ENCODE measurements at places on chromosomes 2 and 18.

GRCh38 chr18:5503740-5504139 is 40.1 kb downstream of the EPB41L3 start:
- no peak for DNase-seq

DNA sequence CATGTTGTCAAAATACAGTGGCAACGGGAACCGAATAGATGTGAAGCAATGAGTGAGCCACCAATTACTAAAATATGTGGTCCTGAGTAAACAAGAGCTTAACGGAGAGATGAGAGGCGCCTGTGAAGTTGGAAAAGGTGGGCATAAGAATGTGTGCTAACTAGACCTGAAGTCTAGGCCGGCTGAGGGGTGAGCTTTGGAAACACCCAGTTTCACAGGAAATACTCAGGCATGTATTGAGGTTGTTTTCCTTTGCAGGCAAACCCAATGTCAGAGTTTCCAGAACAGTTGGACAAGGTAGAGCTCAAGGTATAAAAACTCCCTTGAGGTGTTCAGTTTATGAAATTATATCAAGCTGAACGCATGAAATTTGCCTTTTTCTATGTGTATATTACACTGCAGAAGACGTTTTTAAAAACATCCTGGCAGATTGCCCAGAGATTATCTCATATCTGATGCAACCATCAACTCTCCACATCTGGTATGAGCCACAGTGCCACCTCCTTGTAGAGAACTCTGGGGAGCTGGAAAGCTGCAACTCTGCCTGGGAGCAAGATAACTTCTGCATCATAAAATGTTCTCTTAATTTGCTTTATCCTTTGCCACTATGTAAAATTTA is 3.9 kb upstream of the WDSUB1 start:
- no peak for DNase-seq

DNA sequence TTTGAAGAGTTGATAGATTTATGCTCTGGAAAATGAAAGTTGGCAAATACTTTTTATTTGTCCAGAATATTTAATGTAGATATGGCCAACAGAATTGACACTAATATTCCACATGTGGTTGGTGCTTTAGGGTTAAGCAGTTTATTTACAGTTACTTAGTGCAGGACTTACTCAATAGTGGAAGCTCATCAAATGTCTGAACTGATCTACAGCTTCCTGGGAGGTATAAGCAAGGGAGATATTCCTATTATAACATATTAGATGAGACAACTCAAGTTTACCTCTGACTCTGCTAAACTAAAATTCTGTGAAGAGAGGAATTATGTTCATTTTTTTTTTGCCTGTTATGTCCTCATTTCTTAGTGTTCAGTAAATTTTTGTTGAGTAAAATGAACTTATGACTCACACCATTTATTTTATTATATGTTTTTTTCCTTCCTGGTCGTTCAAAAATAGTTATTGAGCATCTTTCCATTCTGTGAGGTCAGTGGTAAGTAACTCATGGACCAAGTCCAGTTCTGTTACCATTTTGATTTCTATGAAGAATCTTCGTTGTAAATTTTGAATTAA is 13.6 kb downstream of the ABI2 start:
- peak; percentile 32 for DNase-seq

- no peak for DNase-seq
Observed at GRCh38 chr2:41924024-41924423, 123.8 kb upstream of the PKDCC start.

DNA sequence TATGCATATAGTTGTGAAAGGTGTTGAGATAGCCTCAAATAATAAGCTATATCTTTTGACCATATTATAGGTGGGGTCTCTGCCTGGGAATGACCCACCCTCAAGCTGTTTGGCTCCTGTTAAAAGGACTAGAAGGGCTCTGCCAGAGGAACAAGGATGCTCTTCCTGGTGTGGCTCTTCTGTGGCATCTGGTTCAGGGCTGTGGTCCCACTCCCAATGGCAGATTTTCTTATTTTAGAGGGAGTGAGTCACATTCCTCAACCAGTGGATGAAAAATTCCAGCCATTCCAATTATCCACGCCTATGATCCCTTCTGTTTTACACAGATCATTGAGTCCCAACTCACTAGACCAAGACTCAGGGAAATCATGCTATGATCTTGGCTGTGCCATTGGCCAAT is 119.9 kb downstream of the PARD3B start:
- DNase-seq, result peak; percentile 95

DNA sequence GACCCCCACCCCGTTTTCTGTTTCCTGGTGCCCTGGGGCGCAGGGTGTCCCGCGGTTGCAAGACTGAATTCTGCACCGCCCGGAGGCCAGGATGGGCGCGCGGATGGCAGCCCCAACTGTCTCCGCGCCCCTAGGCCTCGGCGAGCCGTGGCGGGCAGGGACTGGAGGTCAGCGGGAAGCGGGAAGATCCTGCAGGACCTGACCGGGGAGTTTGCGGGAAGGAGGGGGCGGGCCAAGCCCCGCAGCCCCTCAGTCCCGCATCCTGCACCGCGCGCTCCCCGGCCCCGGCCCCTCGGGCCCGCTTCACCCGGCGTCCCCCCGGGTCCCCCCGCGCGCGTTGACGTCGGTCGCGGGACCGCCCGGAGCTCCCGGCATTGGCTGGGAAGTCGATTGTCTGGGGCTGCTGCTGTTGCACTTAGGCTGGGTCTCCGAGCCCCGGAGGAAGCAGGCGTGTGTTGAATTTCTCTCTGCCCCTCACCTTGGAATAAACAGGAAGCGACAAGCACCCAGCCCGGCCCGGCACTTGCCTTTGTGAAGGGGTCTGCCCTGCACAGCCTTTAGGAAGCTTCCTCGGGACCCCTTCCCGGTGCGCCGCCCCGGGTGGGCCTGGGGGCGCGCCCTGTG is at the start of gene LDLRAD4:
Gene LDLRAD4, plus strand, starts transcription at position 393 of the 624 bp plus-strand sequence.
- DNase-seq, result no peak

GRCh38 chr18:49041435-49042245 is 90.9 kb upstream of the SMAD7 start:
- DNase-seq, result peak; percentile 54

DNA sequence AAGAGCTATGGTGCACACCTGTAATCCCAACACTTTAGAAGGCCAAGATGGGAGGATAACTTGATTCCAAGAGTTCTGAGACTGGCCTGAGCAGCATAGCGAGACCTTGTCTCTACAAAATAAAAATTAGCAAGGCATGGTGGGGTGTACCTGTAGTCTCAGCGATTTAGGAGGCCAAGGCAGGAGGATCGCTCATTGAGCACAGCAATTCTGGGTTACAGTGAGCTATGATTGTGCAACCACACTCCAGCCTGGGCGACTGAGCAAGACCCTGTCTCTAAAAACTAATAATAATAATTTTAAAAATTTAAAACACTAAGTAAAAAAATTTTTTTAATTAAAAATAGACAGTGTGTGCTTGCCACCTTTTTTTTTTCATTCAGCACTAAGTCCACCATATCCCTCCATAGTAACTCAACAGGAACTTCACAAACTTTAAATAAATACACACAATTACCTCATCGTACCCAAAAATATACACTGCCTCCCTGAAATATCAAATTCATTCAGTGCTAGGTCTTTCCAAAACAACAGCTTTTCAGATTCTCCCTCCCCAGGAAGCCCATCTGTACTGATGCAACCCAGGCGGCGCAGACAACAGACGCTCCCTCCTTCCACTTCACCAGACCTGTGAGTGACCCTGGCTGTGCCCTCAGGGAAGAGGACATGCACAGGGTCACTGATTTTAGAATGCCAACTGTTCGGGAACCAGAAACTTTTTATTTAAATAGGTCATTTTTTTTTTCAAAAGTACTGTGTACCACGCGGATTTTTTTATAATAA is 29.6 kb downstream of the FAM168B start:
- no peak for DNase-seq

- peak; percentile 57 for DNase-seq
Observed at GRCh38 chr18:67665266-67665665, 148.7 kb upstream of the DSEL start.

DNA sequence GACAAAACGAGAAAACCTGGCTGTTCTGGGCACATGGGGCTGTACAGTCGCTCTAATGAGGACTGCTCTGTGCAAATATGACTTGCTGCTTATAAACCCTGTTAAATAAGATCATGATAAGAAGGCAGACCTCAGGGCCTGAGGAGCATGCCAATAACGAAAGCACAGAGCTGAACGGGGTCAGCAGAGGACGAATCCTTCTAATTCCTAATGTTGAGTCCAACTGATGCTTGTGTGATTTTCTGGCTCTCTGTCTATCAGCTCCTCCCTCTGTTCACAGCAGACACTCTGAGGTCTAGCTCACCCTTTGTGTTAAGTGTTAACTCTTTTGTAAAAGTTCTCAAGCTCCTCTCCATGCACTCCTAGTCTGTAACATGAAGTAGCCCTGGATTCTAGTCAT is 167.2 kb upstream of the REV1 start:
- DNase-seq, result no peak

- no peak for DNase-seq
Observed at GRCh38 chr2:212939777-212940531, 211.5 kb downstream of the IKZF2 start.

DNA sequence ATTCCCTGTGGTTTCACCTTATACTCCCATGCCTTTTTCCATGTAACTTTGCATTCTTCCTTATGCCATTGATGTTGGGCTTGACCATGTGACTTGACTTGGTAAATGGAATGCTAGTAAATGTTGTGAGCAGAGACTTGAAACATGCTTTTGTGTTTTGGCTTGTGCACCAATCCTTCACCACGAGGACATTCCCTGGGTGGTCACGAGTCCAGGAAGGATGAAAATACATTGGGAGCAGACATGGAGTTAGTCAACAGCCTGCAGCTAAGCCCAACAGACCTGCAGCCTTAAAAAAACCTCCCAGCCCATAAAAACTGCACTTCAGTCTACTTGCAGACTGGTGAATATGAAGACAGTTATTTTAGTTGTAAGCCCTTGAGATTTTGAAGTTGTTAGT is 116.5 kb upstream of the SPATS2L start:
- DNase-seq, result no peak

GRCh38 chr2:235968155-235968554 is 200.0 kb downstream of the GBX2 start:
- DNase-seq, result no peak

DNA sequence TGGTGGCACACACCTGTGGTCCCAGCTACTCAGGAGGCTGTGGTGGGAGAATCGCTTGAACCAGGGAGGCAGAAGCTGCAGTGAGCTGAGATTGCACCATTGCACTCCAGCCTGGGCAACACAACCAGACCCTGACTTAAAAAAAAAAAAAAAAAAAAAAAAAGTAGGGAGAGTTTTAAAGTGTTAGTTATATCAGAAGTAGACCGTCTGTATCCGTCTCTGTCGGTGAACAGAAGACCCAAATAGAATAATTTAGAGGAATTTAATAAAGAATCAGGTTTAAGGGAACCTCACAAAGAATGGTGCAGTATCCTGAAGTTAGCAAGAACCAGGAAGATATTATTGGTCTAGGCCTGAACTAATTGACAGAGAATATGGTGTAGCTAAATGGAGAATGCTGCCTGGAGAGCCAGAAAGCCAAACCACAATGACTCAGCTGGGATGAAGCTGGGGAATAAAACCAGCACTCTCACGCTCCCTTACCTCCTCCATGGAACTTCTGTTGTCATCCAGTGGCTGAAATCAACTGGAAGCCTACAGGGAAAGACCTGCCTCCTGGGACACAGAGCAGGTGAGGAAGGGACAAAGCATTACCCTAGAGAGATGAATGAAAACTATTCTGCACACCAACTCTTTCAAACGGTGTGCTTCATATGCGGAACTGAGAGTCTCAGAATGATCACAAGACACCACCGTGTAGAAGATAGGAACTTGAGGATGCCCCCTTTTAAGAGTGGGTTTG is 39.1 kb upstream of the PLEKHM3 start:
- peak; percentile 39 for DNase-seq

- DNase-seq, result no peak
Observed at GRCh38 chr2:76008001-76008702, 297.4 kb upstream of the GCFC2 start.

DNA sequence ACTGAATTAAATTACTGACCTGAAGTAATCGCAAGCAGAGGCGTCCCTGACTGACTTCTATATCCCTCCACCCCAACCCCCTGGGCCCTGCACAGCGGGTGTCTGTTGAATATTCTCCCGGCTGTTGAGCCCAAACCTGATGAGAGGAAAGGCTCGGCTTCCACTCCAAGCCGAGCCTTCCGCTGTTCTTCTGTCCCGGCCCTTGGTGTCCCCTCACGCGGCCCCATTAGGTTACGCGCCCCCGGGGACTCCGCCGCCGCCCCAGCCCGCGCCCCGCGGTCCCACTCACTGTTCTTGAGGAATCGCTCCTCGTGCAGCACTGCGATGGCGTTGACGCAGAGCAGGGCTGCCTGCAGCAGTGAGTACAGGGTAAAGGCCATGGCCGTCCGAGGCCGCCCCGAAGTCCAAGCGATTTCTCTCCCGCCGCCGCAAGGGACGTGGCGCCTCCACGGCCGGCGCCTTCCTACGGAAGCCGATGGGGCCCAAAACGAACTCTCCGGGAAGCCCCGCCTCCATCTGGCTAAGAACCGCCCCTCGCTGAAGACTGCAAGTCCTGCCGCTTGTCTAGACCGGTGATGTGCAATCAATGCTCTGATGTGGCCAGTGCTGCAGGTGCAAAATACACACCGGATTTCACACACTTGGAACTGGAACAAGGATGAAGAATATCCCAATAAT is at the start of gene IER3IP1:
Gene IER3IP1, minus strand, starts transcription at position 467 of the 678 bp plus-strand sequence. Its CDS starts 87 bp downstream, at position 380.
- DNase-seq, result peak; percentile 87

DNA sequence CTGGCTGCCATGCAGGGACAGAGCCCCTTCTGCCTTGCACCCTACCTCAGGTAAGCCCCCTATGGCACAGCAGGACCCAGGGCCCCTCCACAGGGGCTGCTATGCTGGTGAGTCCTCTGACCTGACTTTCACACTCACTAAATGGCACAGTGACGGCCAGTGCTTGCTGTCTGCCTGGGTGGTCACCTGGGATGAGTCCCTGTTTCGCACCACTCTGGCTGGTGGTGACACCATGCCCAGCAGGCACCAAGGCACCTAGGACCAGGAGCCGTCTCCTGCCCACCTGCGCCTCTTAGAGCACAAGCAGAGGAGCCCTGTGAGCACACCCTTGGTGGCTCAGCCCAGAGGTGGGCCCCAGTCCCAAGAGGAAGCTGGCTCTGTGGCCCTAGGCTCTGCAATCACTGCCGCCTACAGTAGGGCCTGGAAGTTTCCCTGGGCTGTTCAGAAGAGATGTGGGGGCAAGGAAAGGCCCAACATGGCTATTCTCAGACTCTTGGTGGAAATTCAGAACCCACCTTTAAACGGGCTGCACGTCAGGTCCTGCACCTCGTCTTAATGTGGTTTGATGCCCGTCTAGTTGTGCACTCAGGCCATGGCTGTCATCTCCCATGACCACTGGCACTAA is 96.0 kb downstream of the PLB1 start:
- no peak for DNase-seq
